Activated naive CD8-positive, alpha-beta T cell treated with anti-CD3 and anti-CD28 coated beads, Interleukin-2, amount 50 U/mL, for 24 hours (primary cell): ENCODE measurements at places on chromosomes 12 and 14.

- no peak for DNase-seq
These were observed 4.3 kb downstream of the SEL1L start for GRCh38 chr14:81529391-81529790.

GRCh38 chr12:132049876-132050275 is 94.2 kb downstream of the DDX51 start:
- DNase-seq = no peak

DNA sequence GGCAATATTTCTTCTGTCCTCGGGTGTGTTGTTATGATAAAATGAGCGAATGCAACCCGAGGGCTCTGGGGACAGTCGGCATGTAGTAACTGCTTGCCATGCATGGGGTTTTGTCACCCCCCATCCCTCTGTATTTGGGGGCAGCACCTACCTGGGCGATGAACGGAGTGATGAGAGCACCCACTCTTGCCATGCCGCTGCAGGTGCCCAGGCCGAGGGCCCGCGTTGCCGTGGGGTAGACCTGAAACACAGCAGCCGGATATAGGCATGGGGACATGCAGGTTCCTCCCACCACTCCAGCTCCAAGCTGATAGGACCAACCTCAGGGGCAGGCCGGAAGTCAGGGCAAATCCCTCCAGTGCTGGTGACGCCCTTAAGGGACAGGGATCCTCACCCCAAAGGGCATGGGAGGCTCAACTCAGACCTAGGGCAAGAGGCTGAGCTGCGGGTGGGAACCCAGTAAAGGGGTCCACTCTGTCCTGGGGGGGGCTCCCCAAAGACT is 35.8 kb downstream of the DAO start:
- DNase-seq = no peak

DNA sequence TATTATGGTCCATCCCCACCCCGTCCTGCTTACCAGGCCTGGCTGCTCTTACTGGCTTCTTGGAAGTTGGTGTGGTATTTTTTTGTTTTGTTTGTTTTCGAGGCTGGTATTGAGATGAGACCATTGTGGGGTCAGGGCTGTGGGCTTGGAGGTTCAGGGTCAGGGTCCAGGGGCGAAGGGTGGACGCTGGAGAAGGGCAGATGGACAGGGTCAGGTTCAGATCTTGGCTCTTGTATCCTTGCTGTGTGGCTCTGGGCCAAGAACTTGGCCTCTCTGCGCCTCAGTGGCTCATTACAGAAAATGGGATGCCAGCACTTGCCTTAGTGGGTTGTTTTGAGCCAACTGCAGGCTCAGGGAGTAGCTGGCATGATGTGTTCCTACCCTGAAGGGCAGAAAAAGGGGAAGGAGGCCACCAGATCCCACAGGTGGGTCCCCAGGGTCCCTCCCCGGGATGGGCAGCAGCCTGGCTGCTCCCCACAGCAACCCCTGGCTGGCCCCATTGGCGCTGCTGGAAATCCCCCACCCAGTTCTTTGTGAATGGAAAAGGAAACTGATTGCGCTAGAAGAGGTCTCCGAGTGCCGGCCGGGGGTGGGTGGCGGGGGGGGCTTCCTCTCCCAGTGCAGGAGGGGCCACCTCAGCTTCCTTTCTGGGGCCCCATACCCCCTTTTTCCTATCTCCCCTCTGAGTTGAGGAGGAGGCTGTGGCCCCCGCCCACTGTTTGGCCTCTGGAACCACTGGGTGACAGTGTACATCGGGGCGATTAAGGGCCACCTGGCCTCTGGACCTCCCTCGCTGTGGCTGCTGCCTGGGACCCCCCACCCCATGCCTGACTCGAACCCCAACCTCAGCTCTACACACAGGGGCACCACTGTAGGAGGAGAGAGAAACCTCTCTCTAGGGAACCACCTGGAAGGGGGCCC is 25.0 kb downstream of the SH2B3 start:
- peak; percentile 77 for DNase-seq

GRCh38 chr12:13661005-13661887 is 320.2 kb downstream of the GRIN2B start:
- peak; percentile 20 for DNase-seq

GRCh38 chr12:18700271-18700670 is 37.5 kb downstream of the PLCZ1 start:
- no peak for DNase-seq

- DNase-seq = no peak
These were observed 1752.4 kb upstream of the FLRT2 start for GRCh38 chr14:83777516-83777915.

GRCh38 chr14:68520637-68521556 is 272.0 kb downstream of the ZFP36L1 start:
- no peak for DNase-seq

GRCh38 chr12:107377596-107378385 is 284.4 kb upstream of the CRY1 start:
- no peak for DNase-seq

DNA sequence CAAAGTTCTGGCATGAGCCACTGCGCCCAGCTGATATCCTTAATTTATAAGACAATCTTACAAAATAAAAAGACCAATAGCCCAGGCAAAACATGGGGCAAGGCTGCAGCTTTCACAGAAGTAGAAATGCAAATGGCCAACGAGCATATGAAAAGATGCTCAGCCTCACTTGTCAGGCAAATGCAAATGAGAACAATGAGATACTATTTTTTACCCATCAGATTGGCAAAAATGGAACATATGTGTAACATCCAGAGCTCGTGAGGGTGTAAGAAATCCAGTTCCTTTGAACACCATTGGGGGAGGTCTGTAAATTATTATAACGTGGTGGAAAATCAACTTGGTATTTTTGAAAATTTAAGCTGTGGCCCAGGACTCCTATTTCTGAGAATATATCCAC is 14.6 kb downstream of the MAP1LC3B2 start:
- no peak for DNase-seq

DNA sequence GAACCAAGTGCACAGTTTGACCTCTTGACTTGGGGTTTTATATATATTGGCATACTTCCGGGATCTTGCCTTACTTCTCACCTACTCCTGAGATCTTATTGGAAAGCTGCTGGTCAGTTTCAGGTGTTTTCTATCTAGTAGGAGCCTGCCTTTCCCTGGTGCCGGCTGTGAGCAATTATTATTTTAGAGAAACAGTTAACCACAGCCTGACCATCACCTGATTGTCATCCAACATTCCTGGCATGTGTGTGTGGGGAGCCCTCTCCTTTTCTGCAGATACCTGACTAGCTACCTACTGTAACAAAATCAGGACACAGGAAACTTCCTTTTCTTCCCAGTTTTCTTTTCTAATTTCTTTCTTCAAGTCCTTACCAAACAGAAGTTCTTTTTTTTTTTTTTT is 220.4 kb downstream of the ATP23 start:
- DNase-seq = no peak

GRCh38 chr12:87092421-87092820 is 836.2 kb upstream of the MGAT4C start:
- no peak for DNase-seq

DNA sequence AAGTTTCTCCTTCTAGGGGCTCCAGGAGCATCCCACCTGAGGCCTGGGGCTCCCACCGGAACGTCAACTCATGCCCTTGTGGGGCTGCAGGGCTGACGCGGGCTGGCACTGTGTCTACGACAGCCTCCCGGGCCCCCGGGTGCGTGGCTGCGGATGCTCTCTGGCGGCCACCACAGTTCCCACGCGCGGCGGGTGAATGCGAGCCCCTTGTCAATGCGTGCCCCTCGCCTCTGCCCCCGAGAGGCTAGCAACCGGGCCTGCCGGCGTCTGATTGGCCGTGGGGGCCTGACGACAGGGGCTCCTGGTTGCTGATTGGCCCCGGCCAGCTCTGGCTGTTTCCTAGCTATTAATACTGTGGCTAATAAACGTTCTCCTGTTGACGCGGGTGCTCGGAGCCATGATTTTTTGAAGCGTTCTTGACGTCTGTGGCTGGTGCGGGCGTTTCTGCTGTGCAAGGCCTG is 1.8 kb upstream of the MEG3 start:
- DNase-seq = no peak

DNA sequence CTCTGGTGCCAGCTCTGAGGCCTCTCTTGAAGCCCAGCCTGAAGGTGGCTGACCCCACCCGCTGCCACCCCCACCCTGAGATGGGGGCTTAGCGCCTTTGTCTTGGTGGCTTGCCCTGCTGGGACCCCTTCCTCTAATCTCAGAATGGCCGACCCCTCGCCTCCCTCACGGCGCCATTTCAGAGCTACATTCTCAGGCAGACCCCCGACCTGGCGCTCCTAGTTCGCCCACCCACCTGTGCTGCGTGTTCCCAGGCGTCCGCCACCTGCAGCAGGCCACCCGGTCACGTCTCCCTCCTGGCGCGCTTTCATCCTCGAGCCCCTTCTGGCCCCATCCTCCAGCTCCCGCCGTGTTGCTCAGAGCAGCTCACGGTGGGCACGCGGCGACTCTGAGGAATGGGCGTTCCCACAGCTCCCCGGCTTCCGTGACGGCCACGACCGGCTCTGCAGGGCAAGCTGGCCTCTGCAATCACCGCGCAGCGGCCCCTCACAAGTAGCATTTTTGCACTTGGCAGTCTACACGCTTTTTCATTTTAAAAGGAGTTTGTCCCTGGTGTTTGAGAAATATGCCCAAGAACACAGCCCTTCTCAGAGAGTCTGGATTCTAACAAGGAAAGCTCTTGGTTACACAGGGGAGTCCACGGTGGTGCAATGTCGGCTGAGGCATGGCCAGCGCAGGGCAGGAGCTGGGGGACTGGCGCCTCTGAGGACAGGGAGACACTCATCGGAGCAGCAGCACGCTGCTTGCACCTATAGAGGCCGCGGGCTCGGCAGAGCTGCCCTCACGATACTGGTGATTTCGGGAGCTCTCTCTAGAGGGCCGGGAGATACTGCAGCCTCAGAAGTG is 105.7 kb upstream of the C14orf180 start:
- no peak for DNase-seq

- no peak for DNase-seq
These were observed 967.8 kb downstream of the TMEM121 start for GRCh38 chr14:106493962-106494823.

- DNase-seq = no peak
These were observed 111.2 kb upstream of the PTPRQ start for GRCh38 chr12:80332827-80333226.
